Stimulated activated CD8-positive, alpha-beta memory T cell treated with anti-CD3 and anti-CD28 coated beads, Interleukin-4, amount 100 ng/mL, for 4 hours (primary cell): ENCODE measurements at places on chromosomes 6 and 20.

DNA sequence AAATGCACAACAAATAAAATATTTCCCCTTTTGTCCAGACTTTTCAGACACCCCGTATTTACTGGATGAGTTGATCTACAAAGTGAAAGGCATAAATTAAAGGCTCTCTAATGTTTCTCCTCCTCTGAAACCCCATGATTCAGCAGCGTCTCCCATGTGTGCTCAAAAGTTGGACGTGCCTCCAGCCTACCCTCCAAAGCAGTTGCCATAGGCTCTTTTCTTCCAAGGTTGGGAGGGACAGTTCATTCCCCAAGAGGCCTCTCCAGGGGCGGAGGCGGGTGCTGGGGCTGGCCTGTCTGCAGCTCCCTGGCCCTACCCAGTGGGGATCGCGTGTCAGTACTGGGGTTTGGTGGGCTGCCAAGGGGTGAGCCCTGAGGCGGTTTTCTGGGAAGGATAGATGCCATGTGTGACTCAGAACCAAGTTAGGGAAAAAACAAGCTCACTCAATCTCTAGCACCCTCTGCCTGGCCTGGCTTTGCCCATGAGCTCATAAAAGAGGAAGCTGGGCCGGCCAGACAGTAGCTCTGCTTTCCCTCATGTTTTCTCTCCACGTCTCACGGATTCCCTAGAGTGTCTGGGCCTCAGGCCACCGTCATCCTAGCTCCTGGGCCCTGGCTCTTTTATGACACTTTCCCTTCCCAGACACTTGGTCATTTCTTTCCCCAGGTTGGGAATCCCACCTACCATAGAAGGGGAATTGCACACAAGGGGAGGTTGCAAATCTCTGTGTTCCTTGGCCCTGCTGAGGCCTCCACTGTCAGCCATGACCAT lies 8.0 kb upstream of the IER3 start:
- no peak for DNase-seq

DNA sequence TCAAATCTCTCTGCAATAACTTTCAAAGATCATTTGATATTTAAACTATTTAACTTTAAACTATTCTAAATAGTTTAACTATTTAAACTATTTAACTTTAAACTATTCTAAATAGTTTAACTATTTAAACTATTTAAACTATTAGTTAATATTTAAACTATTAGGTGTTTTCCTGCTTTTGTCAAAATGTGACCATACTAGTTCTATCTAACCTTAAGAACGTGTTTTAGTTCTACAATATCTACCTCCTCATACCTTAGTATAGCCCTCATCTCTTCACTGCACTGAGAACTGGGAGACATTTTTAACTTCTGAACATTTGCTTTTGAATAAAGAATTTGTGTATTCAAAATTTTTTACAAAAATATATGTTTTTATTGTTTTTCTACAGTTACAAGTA lies 429.1 kb downstream of the ADGRB3 start:
- DNase-seq, result no peak

GRCh38 chr20:43751167-43752050 lies 24.6 kb upstream of the GTSF1L start:
- DNase-seq, result no peak

GRCh38 chr6:89048985-89049384 lies 31.6 kb upstream of the PNRC1 start:
- DNase-seq, result no peak
